Esophagus muscularis mucosa (tissue), 4 donors: ENCODE measurements at places on chromosomes 4 and X. TPM values are rescaled to one million over a fixed set of nuclear protein-coding genes. Genes with fewer than 3 reads are reported as not detected.

CDX4 gene
- total RNA-seq, result not detected

KLKB1 gene
- total RNA-seq, result 0.83 TPM

DCAF16 gene
- 27.2 TPM for total RNA-seq

HSPA4L gene
- total RNA-seq, result 8.7 TPM

EVC gene
- 25.7 TPM for total RNA-seq

BCORL1 gene
- total RNA-seq, result 11.8 TPM

NAP1L2 gene
- 3.4 TPM for total RNA-seq

SLAIN2 gene
- total RNA-seq, result 85.1 TPM

GRCh38 chrX:63525491-63525890, 174.4 kb upstream of the SPIN4 start:
- no peak for DNase-seq

DNA sequence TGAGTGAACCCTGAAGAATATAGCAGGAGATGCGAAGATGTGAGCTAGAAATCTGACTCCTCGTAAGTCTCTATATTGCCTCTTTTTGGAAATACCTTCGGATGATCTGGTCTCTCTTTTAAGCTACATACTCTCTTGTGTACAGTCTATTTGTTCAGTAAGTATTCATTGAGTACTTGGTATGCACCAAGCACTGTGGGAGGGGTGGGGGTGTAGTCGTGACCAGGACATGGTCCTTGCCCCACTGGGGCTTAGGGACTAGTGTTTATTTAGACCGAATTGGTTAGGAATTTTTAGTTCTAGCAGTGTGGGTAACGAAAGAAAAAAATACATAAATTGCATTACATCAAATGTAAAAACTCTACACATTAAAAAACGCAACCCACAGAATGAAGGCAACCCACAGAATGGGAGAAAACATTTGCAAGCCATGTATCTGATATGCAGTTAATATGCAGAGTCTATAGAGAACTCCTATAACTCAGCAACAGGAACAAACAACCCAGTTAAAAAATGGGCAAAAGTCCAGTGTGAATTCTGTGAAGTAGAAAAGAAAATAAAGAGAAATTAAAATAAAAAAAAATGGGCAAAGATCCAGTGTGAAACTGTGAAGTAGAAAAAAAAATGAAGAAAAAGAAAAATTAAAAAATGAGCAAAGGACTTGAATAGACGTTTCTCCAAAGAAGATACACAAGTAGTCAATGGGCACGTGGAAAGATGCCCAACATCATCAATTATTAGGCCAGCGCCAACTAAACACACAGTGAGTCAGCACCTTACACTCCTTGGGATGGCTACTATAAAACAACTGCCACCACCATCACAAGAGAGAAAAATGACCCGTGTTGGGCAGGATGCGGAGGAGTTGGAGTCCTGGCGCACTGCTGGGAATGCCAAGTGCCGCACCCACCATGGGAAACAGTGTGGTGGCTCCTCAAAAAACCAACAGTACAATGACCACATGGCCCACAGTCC, 43.8 kb downstream of the RGS12 start:
- no peak for DNase-seq

DNA sequence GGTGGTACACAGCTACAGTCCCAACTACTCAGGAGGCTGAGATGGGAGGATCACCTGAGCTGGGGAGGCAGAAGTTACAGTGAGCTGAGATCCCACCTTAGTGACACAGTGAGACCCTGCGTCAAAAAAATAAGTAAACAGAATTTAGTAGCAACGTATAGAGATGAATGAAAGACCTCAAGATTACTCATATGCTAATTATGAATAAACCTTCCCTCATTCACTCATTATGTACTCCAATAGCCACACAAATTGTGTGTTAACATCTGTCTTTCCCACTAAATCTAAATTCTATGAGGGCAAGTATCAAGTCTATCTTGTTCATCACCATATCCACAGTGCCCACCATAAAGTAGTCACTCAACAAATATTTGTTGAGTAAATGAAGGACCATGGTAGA, 111.5 kb downstream of the LRBA start:
- no peak for DNase-seq

DNA sequence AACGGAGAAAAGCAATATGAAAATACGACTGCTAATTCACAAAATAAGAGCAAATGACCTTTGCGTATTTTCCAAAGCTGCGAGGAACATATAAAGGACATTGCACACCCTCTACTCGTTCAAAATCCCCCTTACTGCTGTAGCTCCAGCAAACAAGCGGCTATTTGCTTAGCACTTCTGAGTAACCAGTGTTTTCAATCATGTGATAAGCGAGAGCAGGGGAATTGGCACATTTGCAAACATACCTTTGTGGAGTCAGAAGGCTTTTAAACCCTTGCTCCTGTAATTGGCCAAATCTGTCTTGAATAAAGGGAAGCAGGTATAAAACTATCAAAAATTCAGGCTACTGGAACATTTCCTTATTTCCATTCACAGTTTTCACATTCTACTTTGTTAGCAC, 610.2 kb downstream of the UBE2NL start:
- no peak for DNase-seq

- DNase-seq, result no peak
These were observed 7.1 kb upstream of the AREG start for GRCh38 chr4:74437866-74438265.

GRCh38 chr4:31007858-31008257, 287.7 kb downstream of the PCDH7 start:
- no peak for DNase-seq

DNA sequence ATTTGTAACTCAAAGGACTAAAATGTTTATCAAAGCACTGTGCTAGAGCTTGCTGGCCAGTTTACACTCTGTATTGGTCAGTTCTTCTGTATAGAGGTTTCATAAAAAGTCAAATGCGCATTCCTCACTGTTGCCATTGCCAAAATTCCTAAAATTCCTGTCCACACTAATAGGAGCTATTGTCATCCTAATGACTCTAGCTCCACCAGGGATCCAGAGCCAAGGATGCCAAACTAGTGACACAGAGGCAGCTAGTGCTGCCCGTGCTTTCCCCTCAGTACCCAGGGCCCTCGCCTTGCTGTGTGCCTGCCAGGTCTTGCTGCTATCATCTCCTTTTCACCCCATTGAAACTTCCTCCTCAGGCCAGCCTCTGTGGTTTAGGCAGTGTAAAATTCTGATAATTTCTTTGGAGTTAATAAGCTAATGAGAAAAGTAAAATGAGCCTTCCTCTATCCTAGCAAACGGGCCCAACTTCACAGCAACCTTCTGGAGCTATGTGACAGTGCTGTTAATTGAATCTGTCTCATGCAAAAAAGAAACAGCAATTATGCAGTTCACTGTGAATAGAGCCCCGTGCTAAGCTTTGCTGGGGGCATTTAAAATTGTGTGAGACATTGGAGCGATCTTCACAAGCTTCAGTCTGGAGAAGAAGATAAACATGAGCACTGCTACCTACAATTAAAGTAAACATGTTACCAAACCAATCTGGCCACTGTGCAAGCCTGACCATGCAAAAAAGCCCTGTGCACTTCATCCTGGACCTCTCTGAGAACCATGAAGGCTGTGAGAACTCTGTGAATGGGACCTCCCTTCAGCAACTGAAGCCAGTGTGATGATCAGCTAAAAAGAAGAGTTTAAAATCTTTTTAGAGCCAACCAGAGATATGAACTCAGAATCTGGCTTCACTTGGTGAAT, 43.1 kb upstream of the FGF2 start:
- no peak for DNase-seq

- DNase-seq, result no peak
These were observed 46.7 kb downstream of the DDX60L start for GRCh38 chr4:168433571-168433970.

DNA sequence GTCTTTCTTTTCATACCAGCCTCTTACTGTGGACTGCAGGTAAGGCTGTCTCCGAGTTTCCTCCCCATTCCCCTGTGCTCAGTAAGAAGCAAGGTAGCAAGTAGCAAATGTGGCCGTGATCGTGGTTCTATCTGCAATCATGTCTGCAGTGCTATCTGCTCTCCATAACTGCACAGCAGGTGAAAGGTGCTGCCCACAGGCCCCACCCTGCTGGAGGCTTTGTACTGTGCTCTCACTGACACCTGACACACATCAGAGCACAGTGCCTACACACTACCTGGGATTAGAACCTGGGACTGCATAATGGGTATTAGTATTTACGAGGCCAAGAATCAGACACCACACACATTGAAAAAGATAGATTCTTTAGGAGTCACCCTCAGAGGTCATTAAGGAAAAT, 15.3 kb downstream of the PGRMC1 start:
- DNase-seq, result no peak

GRCh38 chrX:78387364-78387763, 60.0 kb upstream of the CYSLTR1 start:
- DNase-seq, result no peak

- DNase-seq, result no peak
These were observed 9.4 kb downstream of the PLCXD1 start for GRCh38 chrX:290476-291166.

DNA sequence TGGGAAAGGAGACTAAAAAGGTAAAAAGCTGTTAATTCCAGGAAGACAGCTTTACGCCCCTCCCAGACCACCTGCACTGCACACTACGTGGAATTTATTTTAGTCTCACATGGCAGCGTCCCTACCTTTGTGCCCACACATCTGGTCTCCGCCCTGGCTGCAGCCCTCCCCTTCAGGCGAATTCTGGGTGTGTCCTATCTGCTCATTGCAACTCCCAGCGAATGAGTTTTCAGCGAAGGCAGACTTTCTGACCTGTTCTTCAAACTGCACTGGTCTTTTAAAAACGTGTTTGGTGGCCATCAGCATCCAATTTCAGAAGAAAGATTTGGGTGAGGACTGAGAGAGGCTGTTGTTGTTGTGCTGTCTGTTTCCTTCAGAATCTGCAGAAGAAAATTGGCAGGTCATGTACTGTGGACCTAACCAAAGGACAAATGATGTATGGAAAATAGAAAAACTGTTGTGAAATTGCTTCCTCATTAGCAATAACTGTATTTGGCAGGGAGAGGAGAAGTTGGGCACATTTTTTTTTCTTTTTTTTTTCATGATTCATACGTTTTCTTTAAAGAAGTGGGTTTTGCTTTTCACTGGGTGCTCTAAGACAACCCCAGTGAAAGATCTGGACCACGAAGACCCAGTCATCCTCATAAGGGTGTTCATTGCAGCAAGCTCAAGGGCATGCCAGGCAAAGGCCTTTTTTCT, 4.2 kb downstream of the TLR8 start:
- no peak for DNase-seq

DNA sequence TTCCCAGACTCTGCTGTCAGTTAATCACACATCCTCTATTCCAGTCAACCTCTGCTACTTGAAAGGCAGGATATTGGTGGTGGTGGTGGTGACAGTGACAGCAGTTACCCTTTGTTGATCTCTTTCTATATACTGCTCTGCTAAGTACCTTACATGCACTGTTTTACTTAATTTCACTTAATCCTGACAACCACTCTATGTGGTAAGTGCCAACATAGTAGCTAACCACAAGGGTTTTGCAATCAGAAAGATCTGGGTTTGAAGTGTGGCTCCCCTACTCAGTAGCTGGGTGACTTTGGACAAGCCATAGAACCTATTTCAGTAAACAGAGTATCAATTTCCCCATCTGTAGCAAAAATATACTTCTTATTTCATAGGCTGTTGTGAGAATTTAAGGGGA, 24.2 kb upstream of the F9 start:
- no peak for DNase-seq

DNA sequence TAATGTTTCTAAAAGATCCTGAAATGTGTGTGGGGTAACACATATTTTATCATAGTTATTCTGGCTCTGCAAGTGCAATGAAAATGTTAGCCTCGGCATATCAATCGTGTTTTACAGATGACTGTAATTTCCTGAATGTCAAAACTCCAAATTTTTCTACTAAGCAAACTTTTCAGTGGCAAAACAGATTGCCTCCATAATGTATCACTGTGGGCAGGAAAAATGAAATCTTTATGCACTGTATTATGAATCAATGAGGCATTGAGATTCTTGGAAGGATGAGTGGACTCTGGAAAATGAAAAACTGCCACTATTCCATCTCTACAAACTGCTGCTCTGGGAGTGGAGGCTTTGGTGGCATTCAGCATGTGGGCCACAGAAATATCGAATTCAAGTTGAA, 160.1 kb upstream of the MBNL3 start:
- DNase-seq, result no peak

GRCh38 chr4:45741897-45742296, 382.0 kb downstream of the GABRG1 start:
- no peak for DNase-seq

GRCh38 chr4:77605210-77605902, at the start of gene CXCL13:
CXCL13 (plus strand) TSS chr4:77605820; CDS start chr4:77605866, 46 bp downstream.
- DNase-seq, result no peak

DNA sequence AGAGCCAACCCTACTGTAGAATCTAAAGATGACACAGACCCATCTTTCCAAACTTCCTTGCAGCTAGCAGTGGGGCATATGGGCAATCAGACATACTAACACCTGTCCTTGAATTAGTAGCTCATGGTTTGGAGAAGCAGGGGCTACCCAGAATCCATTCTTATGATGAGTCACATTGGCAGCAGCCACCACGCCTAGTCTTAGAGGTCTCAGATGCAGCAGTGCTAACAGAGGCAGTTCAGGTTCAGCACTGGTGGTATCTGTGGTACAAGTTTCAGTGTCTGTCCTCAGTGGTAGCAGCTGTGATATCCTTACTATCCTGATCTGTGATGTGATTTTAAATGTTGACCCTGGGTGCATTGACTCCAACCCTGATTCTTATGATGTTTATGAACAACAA, 68.1 kb downstream of the FRMPD4 start:
- DNase-seq, result no peak

- no peak for DNase-seq
These were observed 33.2 kb downstream of the NPY2R start for GRCh38 chr4:155241664-155242063.

- DNase-seq, result no peak
These were observed 8.3 kb upstream of the PDE6B start for GRCh38 chr4:616911-617643.

GRCh38 chrX:134717698-134718097, 59.4 kb upstream of the PLAC1 start:
- no peak for DNase-seq

GRCh38 chrX:156001667-156002021, 4.1 kb downstream of the IL9R start:
- peak; percentile 88 for DNase-seq
